ENCODE measurements at places on chromosomes 1 and 21.

DNA sequence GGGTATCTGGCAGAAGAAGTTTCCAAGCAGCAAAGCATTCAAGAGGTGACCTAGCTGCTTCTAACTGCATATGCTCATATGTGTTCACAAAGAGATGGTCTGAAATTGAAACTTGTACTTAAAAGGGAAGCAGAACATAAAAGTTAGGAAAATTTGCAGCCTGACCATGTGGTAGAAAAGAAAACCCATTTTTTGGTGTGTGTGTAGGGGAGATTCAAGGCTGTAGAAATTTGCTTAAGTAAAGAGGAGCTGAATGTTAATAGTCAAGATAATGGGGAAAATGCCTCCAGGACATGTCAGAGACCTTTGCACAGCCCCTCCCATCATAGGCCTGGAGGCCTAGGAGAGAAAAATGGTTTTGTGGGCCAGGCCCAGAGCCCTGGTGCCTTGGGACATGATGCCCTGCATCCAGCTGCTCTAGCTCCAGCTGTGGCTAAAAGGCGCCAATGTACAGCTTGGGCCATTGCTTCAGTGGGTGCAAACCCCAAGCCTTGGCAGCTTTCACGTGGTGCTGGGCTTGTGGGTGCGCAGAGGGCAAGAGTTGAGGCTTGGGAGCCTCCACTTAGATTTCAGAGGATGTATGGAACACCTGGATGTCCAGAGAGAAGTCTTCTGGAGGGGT is 54.9 kb downstream of the DHRS3 start:
- no peak for DNase-seq

DNA sequence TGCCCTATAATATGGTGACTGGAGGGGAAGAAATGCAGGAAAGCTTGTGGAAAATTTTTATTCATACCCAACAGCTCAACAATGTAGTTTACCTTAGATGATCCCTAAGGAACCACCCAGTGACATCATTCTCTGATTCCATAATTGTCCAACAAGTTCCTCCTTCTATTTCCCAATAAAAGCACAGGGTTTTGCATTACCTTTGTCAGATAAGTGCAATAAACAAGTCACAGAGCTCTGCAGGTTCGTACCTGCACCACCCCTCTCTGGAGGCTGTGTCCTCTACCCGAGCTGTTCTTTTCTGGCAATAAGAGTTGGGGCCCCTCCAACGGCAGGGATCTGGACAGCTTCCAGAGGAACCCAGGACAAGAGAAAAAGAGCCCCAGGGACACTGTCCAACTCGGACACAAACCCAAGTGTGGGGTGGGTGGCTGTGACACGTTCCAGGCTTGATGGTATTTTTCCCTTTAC is 38.8 kb downstream of the RCAN1 start:
- DNase-seq: no peak

GRCh38 chr1:95752515-95753381 is 518.7 kb downstream of the RWDD3 start:
- DNase-seq: no peak

DNA sequence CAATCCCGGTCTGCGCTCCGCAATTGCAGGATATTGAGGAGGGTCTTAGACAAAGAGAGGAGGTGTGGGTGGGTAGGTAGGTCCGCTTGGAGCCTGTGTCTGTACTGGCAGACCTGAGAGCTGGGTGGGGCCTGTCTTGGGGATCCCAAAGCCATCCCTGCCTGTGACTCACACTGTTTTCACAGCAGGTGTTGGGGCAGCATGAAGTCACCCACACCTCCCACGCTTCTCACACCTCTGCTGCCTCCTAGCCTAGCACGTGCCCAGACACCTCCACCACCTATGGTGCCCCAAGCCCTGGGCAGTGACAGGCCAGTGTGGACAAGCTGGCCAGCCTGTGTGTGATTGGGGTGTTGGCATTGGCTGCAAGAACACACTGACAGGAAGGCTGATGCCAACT is 65.7 kb upstream of the ECE1 start:
- no peak for DNase-seq

GRCh38 chr1:111221276-111221632 is 6.3 kb upstream of the CHI3L2 start:
- no peak for DNase-seq

GRCh38 chr1:181726320-181727012 is 243.1 kb downstream of the CACNA1E start:
- DNase-seq: no peak

DNA sequence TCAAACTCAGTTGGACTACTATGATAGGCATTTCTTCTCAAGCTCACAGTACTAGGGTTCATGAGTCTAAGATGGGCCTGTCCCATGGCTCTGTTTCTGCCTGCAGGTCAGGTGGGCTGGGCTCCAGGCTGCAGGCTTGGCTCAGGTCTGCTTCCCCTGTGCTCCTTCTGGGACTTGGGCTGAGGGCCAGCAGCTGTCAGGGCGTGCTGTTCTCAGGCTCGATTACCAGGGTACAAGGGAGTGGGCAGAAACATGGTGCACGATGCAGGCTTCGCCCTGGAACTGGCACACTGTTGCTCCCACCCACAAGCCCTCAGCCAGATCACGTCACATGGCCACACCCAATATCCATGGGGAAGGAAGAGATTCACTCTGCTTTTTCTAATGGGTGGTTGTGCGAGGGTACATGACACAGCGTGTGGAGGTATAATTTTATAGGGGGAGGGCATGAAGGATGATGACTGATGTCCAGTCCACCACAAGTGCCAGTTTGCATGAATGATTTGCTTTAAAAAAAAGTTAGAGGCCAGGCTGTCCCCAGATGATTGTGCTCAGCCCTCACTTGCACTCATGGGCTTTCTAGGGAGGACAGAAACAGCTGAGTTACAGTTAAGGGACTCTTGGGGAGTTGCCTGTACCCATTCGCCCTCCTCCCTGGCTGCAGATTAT is 118.0 kb downstream of the ACTL8 start:
- no peak for DNase-seq

DNA sequence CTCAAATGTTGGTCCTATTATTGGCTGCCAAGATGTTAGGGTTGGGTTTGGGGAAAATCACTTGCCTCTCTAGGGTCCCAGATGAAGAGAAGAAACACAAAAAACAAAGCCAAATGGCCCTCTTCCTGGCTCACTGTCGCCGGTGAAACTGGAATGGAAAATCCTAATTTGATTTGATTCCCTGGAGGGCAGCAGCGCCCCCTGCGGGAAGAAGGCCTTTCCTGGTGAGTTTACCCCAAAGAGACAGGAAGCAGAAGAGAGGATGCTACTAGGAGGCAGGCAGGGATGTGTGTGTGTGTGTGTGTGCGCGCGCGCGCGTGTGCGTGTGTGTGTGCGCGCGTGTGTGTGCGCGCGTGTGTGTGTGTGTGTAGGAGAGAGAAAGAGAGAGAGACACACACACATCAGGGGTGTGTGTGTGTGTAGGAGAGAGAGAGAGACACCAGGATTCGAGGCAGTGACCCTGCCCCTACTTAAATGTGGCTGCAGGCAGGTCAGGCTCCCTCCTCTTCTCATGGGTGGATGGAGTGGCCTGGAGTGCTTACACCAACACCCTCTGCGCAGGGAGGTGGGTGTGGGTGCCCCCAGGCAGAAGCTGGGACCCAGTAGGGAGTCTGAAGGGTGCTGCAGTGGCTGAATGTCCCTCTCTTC is 3.1 kb upstream of the SELENON start:
- DNase-seq: no peak

DNA sequence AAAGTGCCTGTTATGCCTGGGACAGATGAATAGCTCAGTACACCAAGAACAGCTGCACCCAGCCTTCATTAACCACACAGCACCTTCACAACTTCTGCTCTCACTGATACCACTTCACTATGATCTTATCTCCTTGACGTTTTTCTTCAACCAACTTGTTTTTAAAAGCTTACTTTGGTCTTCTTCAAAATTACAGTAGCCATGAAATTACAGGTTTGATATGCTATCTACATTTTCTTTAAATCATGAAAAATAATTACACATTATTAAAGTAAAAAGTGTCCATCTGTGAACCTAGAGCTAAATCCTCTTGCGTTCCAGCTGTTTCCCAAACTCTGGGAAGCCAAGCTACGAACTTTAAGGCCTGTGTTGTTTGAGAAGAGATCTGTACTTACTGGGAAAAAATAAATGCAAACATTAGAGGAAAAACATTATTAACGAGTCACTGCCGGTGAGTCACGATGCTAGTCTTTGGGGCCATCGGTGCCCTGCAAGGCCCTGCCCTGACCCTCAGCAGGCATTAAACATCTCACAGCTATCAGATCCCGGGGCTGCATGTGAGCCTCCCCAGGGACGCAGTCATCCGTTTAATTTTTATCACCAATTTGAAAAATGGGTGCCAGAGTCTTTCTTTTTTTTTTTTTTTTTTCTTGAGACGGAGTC is 56.3 kb upstream of the GPR153 start:
- DNase-seq: no peak
